CD4-positive, CD25-positive, alpha-beta regulatory T cell (primary cell): ENCODE measurements at places on chromosomes 3 and 15.

DNA sequence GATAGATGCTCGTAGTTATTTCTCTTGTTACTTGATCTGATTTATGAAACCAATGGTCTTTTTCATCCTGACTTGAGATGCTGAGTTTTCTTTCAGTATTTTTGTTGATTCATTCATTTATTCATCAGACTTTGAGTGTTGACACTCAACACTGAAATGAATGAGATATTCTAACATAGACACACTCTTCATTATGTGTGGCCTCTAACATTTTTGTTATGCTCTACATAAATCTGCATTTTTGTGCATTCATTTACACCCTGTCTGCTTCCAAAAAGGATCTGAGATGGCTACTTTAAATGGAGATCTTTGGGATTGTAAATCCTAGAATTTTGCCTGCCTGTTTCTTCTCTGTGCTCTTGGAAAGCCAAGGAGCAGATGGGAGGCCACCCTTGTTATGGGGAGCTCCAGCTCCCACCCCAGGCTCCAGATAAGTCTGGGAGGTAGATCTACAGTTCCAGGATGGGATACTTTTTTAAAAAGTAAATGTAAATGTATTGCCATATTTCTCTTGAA is 287.2 kb upstream of the LRRFIP2 start:
- no peak overlapping the region for H3K4me3 ChIP-seq
- no peaks in the 10 kb centered on the region for H3K4me1 ChIP-seq
- H3K27ac ChIP-seq: no peak overlapping the region
- peaks cover 20% of the 10 kb centered on the region for H3K27me3 ChIP-seq
- DNase-seq: no peak
- H3K36me3 ChIP-seq: no peaks in the 10 kb centered on the region

DNA sequence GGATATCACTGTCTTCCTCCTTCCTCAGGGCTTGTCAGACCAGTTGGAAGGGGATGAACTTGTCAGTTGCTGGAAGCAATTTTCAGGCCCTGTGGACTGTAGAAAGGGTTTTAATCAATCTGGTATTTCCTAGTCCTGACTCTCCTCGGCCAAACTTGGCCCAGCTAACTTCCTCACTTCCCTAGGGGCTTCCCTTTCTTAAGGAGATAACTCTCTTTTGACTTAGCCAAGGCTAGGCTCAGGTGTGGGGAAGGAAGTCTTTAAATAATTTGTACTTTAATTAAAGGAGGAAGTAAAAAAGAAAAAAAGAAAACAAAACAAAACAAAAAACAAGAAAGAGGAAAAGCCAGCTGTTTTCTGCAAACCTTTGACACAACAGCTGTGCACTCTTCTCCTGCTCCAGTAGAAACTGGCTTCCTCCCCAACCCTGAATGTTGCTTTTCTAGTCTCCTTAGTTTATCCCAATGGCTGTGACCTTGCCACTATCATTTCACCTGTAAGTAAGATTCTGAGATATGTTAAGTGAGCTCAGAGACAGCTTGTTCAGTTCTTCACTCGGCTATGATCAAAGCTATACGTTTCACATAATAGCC is 53.0 kb upstream of the ST3GAL6 start:
- no peak for DNase-seq
- H3K4me1 ChIP-seq: no peaks in the 10 kb centered on the region
- H3K27ac ChIP-seq: no peak overlapping the region
- H3K36me3 ChIP-seq: no peaks in the 10 kb centered on the region

DNA sequence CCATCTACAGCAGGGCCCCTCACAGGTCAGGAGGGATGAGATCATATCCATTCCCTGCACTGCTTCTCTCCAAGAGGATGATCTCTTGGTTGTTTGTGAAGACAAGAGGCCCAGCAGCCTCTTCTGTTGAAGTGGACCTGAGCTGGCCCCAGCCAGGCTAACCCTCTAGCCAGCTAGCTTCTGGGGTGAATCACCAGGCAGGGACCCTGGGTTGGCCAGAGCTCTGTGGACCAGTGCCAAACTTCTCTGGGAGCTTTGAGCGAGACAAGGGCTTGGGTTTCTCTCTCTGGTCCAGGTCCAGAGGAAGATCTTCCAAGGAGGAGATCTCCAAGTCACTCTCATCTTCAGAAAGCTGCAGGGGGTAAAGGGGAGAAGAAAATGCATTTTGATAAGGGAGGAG is 52.7 kb downstream of the CLDN18 start:
- H3K36me3 ChIP-seq: no peaks in the 10 kb centered on the region
- H3K4me1 ChIP-seq: no peaks in the 10 kb centered on the region
- no peaks in the 10 kb centered on the region for H3K27me3 ChIP-seq
- H3K27ac ChIP-seq: no peak overlapping the region
- no peak overlapping the region for H3K4me3 ChIP-seq

DNA sequence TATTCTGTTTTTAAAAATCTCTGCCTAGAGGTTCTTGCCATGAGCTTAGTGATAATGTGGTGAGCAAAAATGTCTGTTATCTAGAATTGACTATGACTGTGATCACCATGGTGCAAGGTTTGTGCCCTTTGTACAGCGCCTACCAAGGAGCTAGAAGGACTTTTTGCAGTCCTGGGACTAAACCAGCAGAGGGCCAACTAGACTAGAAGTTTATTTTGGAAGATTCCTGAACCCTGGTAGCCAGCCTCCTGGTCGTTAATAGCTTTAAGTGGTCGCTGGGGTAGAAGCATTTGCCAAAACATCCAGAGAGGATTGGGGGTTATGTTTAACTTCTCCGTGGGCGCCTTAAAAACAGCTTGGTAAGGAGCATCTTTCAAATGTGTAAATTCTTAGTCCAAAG is 7.8 kb downstream of the SCG5 start:
- H3K36me3 ChIP-seq: peaks cover 6% of the 10 kb centered on the region
- no peak overlapping the region for H3K4me3 ChIP-seq
- no peak for DNase-seq
- H3K4me1 ChIP-seq: no peaks in the 10 kb centered on the region
- no peak overlapping the region for H3K27ac ChIP-seq

GRCh38 chr3:164450276-164450905 is 627.9 kb downstream of the SI start:
- H3K4me1 ChIP-seq: no peaks in the 10 kb centered on the region
- no peak overlapping the region for H3K4me3 ChIP-seq
- H3K36me3 ChIP-seq: no peaks in the 10 kb centered on the region
- no peaks in the 10 kb centered on the region for H3K27me3 ChIP-seq

GRCh38 chr15:76073554-76073953 is 13.8 kb downstream of the TMEM266 start:
- DNase-seq: no peak
- H3K4me1 ChIP-seq: no peaks in the 10 kb centered on the region

- no peak overlapping the region for H3K4me3 ChIP-seq
- DNase-seq: no peak
- no peaks in the 10 kb centered on the region for H3K4me1 ChIP-seq
- no peaks in the 10 kb centered on the region for H3K27me3 ChIP-seq
Measured at GRCh38 chr3:52561028-52561747, 24.8 kb downstream of the UQCC5 start.
